ENCODE measurements at places on chromosomes 2 and 18. TPM values are rescaled to one million over a fixed set of nuclear protein-coding genes. Genes with fewer than 3 reads are reported as not detected.
A peak's percentile ranks its signal among the peaks of the same experiment; 100 is the strongest.

- no peak for DNase-seq
These were observed 34.2 kb downstream of the ABCA12 start for GRCh38 chr2:215104226-215104625.

AQP12B gene
- 11.5 TPM for polyA plus RNA-seq

IL18R1 gene
- 3.8 TPM for polyA plus RNA-seq

- no peak for DNase-seq
These were observed 141.6 kb upstream of the CYP26B1 start for GRCh38 chr2:72289283-72289682.

TBR1 gene
- not detected for polyA plus RNA-seq

ERMN gene
- polyA plus RNA-seq = not detected

DNA sequence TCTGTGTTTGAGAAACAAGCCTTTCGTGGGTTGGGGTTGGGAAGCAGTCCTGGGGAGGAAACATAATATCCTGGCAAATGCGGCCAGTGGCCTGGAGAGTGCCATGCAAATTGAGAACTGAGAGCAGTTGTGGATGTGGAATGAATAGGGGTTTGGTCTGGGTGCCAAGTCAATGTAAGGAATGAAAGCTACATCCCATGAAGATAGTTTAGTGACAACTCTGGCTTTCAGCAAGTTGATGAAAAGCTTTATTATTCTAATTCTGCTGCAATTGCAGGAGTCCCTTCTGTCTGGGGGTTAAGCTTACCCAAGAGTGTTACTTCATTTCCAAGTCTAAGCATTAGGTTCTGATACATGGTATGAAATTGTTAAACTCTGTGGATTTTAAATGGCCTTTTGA, 771.6 kb downstream of the DPP10 start:
- DNase-seq = no peak

DNA sequence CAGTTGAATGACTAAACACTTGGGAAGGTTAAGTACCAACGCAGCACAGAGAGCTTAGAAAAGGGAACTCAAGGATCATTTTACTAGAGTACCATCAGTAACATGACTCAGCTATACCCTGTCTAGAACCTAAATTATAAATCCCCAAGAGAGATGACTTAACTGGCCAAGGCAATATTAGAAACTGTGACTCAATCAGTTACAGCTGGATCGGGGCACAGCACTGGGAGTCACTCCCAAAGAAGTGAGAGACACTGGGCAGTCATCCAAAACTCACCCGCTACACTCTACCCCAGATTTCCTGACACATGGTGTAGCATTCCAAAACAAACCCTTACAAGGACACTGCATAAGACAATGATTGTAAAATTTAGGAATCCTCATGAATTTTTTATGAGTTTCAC, 17.7 kb downstream of the IWS1 start:
- DNase-seq = peak; percentile 59

DNA sequence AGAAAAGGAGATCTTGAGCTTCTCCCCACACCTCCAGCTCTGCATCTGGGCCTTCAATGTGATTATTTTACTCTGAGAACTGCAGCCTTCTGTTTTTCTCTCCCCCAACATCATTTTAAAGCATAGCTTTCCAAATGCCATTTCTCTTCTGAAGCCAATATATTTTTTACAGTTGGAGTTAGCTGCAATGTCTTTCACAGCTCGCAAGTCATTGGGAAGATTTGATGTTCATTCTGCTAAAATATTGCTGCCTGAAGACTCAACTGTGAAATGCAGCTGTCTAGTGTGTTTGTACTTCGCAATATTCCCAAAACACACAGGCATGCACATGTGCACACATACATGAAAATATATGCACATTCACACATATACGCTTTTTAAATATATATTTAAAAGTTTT, 295.3 kb downstream of the LRRTM1 start:
- no peak for DNase-seq

DNA sequence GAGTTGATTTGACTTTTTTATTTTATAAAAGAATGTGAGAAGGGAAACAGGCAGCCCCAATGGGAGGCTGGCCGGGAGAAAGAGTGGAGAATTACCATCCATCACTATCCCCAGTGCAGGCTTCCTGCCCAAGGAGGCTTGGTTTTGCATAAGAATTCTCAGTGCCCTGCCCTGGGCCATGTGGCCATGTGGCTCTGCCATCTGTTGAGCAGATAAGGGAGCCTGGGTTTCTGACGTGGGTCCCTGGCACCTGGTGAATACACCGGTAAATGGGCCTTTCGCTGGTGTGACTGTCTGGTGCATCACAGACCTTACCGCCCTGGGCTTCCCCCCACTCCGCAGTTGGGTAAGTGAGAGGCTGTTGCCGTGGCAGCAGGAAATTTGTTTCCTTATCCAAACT, 54.5 kb upstream of the TMEM163 start:
- peak; percentile 17 for DNase-seq

- DNase-seq = no peak
These were observed 107.9 kb downstream of the KLHL29 start for GRCh38 chr2:23492921-23493320.

SULT6B1 gene
- polyA plus RNA-seq = not detected

TACR1 gene
- 0.69 TPM for polyA plus RNA-seq

APLF gene
- 0.27 TPM for polyA plus RNA-seq

DNA sequence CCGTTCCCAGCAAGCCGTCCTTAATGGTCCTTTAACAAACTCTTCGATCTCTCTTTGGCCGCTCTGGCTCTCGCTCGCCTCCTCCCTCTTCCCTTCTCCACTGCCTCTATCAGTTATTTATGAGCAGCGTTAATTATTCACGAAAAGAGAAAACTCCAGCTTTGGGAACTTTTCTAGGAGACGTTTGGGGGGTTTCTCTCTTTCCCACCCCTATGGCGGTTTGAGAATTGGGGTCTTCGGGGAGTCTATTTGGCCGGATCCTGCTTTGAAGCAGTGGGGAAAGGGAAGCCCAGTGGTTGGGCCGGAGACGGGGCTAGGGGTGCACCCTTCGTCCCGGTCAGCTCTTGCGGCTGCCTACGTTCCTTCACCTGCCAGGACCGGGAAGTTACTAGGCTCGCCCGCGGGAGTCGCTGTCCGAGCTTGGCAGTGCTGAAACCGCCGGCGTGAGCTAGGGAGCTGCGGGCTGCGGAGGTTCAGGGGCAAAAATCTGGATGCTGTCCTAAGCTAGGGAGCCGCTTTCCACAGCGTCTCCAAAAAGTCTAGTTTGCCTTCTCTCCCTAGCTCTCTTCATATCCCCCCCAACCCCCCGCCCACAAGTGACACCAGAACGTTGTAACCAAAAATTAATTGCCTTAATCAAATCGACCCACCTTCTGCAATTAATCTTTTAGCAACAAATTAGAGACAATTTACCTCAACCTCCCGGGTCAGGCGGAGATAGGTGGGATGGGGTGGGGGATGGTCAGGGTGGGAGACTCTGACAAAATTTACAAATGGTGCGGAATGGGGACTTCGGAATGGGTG, 8.9 kb upstream of the SKOR2 start:
- DNase-seq = peak; percentile 2

CYS1 gene
- 0.54 TPM for polyA plus RNA-seq

RDH14 gene
- 13.4 TPM for polyA plus RNA-seq

CYP26B1 gene
- 0.22 TPM for polyA plus RNA-seq

PPP3R1 gene
- polyA plus RNA-seq = 18.1 TPM

DNA sequence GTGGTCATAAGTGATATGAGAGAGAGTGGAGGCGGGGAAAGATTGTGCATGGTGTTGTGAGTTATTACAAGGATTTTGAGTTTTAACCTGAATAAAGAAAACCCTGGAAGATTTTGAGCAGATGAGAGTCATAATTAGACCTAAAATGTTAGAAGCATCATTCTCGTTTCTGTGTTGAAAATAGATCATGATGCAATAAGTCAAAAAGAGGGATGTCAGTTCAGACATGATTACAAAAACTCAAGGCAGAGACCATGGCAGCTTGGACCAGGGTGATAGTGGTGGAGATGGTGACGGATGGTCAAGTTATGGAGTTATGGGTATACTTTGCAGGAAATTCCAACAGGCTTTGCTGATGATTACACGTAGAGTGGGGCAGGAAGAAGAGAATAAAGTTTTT, 267.2 kb downstream of the CDH20 start:
- DNase-seq = no peak

ALLC gene
- not detected for polyA plus RNA-seq

- no peak for DNase-seq
These were observed 12.5 kb upstream of the SLC38A11 start for GRCh38 chr2:164967781-164968228.

DNA sequence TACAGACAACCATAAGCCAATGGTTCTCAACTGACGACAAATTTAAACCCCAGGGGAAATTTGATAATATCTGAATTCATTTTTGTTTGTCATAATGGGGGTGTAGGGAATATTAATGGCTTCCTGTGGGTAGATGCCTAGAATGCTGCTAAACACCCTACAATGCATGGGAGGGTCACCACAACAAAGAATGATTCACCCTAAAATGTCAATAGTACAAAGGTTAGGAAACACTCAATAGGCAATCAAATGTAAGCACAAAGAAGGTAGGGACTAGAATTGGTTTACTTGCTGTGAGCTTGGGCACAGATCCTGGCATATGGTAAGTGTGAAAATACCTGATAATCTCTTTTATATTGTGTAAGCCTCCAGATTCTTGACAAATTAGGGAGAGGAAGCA, 20.1 kb upstream of the FANCL start:
- DNase-seq = no peak

DNA sequence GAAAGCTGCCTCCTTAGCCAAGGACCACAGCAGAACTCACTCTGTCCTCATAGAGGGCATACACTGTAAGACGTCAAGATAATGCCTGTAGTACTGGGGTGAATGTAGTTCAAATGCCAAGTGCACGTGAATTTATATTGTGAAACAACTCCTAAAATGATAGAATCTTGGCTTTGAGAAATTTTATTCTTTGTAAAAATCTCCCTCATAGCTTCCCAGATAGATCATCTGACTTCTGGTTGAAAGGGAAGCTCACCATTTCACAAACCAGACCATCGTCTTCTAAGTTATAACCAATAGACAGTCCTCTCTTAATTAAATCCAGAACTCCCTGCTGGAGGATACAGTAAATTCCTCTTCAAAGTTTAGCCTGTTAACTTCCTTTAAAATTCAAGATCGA, 110.9 kb upstream of the MSTN start:
- no peak for DNase-seq

DNA sequence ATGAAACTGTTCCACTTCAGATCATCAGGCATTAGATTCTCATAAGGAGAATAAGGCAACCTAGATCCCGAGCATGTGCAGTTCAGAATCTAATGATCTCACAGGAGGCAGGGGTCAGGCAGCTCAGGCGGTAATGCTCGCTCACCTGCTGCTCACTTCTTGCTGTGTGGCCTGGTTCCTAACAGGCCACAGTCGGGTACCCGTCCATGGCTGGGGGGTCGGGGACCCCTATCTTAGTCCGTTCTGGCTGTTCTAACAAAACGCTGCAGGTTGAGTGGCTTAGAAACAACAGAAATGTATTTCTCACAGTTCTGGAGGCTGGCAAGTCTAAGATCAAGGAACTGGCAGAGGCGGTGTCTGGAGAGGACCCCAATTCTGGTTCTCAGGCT, 79.2 kb downstream of the ASB1 start:
- DNase-seq = no peak

WDFY1 gene
- polyA plus RNA-seq = 61.9 TPM

RFTN2 gene
- polyA plus RNA-seq = 2.7 TPM

GRCh38 chr18:21146016-21146415, 34.4 kb upstream of the ROCK1 start:
- DNase-seq = no peak

DNA sequence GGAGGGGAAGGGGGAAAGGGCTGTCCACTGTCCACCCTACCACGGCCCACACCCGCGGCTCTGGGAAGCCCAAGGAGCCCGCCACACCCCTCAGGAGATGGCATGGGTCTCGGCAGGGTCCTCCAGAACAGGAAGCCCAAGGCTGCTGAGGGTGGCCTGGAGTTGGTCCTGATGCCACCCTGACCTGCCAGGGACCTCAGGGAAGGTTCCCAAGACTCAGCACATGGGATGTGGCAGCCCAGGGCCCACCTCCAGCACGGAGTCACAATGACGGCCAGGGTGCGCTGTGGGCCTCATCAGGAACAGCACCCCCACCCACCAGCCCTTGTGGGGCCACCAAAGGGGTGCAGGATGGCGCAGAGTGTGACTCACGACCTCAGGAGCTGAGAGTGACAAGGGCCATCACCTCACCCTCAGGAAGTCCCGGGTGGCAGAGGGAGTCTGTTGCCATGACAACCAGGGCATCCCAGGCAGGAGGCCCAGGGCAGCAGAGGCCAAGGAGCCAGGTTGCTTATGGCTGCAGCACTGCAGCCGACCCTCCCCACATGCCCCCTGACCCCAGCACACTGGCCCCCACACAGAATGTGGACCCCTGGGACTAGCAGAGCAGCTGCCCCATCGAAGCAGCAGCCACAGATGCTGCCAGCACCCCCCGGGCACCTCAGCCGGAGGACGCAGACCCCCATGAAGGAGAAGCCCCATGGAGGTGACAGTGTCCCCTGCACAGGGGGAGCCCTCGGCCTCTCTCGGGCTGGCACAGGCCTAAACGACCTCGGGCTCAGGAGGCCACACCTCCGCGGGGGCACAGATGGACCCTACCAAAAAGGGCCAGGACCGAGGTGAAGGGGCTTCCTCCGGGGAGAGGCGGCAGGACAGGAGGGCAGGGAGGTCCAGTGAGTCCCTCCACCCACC, 34.3 kb downstream of the KIF1A start:
- DNase-seq = no peak

ERBB4 gene
- not detected for polyA plus RNA-seq

INPP5D gene
- 5.9 TPM for polyA plus RNA-seq

UGT1A8 gene
- polyA plus RNA-seq = 13.6 TPM

DNA sequence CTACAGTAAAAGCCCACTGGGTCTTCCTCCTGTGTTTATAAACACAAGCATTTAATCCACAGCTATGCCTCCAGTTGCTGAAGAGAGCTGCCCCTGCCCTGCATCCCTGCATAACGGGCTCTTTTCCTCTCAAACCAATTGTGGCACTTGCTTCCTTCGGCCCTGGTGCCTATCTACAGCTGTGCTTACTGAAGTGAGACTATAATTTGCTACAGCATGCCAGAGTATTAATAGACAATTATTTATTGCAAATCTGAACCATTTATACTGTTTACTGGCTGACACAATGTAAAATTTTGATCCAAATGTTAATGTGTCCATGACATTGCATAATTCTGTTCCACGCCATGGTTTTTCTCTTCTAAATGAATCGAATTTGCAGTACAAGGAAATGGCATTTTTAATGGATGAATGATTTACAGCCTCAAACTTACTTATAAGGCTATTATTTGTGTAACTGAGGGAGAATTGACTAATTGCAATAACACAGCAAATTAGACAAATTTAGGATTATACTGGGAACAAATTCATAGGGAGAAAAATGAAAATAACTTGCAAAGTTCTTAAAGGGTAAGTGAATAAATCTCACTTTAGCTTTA, 457.0 kb upstream of the HNRNPA3 start:
- no peak for DNase-seq
